ENCODE measurements at places on chromosomes 3 and 15.

DNA sequence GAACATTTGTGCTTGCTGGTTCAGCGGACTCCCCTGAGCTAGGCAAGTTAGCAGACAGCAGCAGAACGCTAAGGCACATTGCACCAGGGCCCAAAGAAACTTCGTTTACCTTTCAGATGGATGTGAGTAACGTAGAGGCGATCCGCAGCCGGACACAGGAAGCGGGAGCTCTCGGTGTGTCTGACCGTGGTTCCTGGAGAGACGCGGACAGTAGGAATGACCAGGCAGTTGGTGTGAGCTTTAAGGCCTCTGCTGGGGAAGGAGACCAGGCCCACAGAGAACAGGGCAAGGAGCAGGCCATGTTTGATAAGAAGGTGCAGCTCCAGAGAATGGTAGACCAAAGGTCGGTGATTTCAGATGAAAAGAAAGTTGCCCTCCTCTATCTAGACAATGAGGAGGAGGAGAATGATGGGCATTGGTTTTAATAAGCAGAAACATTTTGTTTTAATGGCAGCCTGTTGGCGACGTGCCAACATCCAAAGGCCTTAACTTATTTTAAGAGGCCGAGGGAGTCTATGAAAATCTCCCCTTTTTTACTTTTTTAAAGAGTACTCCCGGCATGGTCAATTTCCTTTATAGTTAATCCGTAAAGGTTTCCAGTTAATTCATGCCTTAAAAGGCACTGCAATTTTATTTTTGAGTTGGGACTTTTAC is 27.9 kb downstream of the SYNM start:
- no peak for DNase-seq

DNA sequence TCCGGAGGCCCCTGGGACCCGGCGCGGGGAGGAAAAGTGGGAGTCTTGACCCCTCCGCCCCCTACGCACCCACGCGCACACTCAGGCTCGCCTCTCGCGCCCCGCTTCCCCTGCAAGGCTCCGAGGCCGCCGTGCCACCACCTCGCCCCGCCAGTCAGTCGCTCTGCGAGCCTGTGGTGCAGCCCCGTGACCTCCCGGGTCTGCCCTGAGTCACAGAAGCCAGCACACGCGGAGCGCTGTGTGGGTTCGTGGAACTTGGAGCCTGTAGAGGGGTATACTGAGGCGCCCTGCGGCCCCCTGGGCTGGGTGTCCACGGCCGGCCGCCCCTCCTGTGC is 380 bp upstream of the ALS2CL start:
- DNase-seq: no peak

GRCh38 chr15:27956285-27956684 is 142.8 kb downstream of the OCA2 start:
- no peak for DNase-seq

- DNase-seq: no peak
Measured at GRCh38 chr3:10713656-10714055, 102.4 kb upstream of the SLC6A11 start.

GRCh38 chr3:124362455-124362854 is 367.8 kb upstream of the UMPS start:
- DNase-seq: no peak

DNA sequence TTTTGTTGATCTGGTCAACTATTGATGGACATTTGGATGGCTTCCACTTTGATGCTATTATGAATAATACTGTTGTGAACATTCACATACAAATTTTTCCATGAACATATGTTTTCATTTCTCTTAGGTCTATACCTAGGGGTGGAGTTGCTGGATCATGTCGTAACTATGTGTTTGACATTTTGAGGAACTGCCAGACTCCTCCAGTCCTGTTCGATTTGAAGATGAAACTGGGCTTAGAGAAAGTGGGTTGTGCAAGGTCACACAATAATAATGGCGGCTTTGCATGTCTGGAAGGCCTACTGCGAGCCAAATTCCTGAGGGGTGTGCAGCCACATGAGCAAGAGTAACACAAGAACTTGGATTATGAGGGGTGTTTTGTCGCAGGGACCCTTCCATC is 2.6 kb downstream of the TSEN2 start:
- no peak for DNase-seq

GRCh38 chr15:67349634-67350033 is 95.0 kb downstream of the IQCH start:
- no peak for DNase-seq

GRCh38 chr3:63705092-63705645 is 52.7 kb downstream of the SNTN start:
- no peak for DNase-seq

DNA sequence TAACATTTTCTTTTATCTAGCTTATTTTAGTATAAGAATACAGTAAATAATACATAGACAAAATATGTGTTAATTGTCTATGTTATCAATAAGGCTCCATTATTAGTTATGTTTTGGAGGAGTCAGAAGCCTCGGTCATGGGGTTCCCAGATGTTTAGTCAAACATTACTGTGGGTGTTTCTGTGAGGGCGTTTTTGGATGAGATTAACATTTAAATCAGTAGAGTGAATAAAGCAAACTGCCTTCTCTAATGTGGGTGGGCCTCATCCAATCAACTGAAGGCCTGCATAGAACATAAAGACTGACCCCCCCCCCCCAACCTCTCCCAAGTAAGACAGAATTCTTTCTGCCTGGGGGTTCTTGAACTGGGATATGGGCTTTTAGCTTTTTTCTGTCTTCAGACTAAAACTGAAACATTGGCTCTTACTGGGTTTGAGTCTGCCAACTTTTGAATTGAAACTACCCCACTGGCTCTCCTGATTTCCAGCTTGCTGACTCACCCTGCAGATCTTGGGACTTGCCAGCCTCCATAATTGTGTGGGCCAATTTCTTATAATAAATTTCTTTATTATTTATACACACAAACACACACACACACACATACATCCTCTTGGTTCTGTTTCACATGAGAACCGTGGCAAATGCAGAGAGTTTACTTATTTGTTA is 192.0 kb downstream of the TPRG1 start:
- no peak for DNase-seq

- no peak for DNase-seq
Measured at GRCh38 chr3:20310629-20311028, 124.6 kb upstream of the SGO1 start.

GRCh38 chr15:64635499-64636495 is 139.6 kb downstream of the RBPMS2 start:
- no peak for DNase-seq

DNA sequence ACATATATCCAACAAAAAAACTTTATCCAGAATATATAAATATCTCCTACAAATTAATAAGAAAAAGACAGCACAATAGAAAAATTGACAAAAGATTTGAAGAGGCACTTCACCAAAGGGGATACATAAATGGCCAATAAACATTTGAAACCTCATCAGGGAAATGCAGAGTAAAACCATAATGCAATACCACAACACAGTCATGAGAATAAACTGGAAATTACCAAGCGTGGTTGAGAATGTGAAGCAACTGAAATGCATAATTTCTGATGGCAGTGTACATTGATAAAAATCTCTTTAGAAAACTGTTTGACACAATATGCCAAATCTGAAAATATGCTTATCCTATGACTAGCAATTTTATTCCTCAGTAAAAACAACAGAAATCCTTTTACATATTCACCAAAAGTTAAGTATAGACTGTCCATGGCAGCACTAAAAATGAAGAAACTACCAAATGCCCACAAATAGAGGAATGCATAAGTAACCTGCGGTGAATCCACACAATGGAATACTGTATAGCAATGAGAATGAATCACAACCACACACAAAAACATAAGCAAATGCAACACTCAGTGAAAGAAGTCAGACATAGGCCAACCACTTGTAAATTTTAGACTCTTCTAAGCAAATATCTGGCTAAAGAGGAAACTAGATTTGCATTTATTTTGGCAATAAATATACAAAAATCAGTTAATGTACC is 7.9 kb downstream of the LYZL4 start:
- no peak for DNase-seq

DNA sequence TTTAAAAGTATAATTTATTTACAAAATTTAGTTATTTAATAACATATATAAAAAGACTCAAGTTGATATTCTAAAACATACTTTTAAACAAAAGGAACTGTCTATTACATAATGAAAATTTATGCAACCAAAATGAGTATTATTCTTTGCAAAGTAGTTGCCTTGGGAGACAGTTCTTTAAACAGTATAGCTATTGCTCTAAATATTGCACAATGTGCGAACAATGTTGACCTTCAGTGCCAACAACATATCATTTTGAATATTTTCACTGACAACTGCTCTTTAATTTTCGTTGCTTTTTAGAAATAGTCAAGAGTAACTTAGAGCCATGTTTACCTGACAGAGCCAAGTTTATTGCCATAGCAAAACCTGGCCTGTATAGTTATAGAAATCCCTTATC is 124.9 kb downstream of the ZBTB20 start:
- DNase-seq: no peak
